Femur (tissue), 1 donor: ENCODE measurements at places on chromosomes 2 and 18.

DNA sequence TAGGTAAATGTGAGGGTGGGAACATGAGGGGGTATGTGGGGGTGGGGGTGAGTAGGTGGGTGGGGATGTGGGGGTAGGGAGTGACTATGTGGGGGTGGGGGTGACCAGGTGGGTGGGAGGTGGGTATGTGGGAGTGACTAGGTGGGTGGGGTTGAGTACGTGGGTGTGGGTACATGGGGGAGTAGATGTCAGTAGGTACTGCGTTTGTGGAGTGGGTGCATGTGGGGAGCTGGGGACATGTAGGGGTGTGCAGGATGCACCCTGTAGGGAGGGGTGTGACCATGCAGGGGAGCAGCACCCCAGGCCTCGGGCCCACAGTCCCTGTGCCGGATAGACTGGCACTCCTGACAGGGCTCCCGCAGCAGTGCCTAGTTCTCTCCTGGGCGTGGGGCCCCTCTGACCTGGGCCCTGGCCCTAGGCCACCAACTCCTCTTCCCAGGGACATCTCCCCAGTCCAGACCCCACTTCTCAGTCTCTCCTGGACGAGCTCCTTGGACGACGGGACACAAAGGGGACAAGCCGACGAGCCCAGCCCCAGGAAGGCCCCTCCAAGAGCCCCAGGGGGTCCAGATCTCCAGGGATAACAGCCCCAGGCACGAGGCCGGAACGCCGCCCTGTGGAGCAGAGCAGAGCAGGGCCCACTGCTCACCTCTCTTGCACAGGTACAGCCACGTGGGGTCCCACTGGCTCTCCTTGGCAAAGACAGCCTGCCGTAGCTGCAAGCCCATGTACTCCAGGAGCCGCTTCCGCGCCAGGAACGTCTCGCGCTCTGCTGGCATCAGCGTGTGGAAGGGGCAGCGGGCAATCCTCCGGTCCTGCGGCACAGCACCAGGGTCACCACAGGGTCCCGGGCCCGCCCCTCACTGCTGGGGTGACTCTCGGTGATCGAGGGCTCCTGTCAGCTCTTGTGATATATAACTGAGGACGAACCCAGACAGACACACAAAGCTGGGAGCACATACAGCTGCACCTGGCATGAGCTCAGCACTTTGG lies 58.2 kb downstream of the ANKMY1 start:
- DNase-seq: peak; percentile 8

DNA sequence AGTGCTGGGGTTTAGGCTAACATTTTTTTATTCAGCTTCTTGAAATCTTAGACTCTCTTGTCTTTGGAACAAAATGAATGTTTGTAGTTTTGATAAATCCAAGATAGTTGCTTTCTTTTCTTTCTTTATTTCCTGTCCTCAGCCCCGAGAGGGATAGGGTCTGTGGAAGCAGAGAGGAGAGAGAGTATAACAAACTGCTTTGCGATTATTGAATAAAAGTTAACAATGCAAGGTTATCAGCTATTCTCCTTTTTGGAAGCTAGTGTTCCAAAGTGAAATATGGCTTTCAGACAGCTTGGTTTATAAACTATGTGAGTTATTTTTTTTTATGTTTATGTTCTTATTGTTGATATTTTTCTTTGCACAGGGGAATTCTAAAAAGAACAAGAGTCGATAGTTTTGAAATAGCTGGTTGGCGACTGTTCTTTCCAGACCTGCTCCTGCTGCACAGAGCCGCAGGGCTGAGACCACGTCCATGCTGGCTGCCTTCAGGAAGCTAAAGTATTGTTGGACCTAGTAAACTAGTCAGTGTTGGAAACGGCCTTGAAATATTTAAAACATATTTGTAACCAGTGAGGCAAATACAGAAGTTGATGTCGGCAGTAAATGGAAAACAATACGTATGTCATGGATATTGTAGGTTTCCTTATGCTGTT lies 15.5 kb upstream of the STON1 start:
- DNase-seq: no peak

DNA sequence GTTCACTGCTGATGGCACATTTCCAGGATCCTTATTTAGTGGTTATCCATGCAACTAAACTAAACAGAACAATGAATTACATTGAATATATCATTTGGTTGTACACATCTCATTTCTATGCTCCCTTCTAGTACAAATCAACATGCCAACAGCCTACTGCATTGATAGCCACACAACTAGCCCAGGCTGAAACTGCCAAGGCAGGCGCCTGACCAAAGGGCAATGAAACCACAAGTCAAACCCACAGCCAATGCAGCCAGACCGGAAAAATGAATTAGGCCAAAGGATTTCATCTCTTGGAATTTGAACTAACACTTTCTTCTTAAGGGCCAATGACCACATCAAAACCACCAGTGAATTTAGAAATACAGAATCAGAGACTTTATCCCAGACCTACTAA lies 196.4 kb downstream of the NOL4 start:
- DNase-seq: peak; percentile 30

DNA sequence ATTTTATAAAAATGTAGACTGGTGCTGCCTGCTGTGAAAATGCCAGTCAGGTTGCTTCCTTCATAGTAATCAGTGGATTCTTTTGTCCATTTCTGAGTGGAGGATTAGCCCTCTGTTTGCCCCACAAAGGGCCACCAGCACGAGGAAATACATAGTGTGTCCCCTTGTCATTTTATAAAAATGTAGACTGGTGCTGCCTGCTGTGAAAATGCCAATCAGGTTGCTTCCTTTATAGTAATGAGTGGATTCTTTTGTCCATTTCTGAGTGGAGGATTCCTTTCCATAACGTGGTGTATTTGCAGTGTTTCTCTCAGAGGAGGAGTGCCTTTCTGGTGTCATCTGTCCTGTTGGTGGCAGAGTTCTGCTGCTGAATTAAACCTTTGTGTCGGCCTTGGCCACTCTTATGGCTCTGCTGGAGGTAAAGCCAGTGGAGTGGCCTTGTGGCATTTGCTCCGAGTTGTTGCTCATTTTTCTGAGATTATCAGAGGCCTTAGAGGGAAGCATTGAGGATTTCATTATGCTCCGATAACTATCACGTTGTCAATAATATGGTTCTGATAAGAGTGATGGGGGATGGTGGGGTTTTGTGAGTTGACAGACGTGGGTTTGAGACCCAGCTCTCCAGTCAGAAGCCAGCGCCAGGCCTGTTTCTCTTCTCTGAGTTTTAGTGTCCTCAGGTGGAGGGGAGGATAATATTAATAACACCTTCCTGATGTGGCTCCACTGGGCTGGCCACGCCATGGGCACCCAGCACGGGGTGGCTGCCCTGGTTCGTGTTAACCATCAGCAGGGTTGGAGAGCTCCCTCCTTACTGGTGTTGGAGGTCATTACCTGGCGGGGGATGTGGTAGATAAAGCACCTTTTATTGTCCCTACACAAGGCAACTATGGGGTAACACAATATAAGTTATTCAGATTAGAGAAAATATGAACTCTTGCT lies 96.6 kb downstream of the NEDD4L start:
- DNase-seq: no peak

DNA sequence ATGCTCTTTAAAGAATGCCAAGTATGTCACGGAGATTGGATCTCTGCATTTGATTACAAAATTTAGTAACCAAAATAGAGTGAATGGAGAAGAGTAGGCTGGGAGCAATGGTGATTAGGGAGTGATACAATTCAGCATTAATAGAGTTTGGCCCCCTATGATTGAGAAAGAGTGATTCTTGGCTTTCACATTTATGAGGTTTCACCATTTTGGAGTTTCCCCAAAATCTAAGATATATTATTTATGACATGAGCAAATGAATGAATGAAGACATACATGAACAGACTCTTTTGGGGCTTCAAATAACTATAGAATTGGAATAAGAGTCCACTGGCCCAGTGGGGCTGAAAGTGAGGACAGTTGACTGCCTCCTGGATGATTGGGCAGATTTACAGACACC lies 255.2 kb downstream of the LPIN1 start:
- DNase-seq: no peak

DNA sequence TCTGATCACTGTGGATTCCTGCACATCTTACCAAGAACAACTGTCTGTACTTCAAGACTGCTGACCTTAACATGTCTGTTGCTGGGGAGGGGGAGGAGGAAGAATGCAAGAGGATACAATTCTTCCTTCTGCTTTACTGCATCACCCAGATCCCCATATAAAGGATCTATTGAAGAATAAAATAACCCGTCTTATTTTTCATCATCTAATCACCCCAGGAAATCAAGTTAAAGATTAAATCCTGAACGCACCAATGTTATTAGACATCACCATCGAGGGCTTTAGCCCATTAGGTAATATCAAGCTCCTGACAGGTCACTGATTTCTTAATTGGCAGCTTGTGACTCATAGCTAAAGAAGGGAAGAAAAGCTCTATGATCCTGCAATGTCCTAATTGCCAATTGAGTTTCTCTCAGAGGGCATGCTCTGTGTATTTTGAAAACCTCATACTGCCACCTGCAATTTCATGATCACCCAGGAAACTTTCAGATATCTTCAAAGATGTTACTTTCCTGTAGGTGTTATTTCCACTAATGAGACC lies 75.4 kb upstream of the KCNE4 start:
- DNase-seq: no peak

- no peak for DNase-seq
Measured at GRCh38 chr2:106299696-106300095, 105.6 kb upstream of the UXS1 start.
